ENCODE measurements at places on chromosomes 5 and 9.

- no peak for DNase-seq
Observed at GRCh38 chr5:96408210-96408777, 24.8 kb downstream of the PCSK1 start.

- DNase-seq, result no peak
Observed at GRCh38 chr9:127853312-127854183, 910 bp downstream of the ENG start.

DNA sequence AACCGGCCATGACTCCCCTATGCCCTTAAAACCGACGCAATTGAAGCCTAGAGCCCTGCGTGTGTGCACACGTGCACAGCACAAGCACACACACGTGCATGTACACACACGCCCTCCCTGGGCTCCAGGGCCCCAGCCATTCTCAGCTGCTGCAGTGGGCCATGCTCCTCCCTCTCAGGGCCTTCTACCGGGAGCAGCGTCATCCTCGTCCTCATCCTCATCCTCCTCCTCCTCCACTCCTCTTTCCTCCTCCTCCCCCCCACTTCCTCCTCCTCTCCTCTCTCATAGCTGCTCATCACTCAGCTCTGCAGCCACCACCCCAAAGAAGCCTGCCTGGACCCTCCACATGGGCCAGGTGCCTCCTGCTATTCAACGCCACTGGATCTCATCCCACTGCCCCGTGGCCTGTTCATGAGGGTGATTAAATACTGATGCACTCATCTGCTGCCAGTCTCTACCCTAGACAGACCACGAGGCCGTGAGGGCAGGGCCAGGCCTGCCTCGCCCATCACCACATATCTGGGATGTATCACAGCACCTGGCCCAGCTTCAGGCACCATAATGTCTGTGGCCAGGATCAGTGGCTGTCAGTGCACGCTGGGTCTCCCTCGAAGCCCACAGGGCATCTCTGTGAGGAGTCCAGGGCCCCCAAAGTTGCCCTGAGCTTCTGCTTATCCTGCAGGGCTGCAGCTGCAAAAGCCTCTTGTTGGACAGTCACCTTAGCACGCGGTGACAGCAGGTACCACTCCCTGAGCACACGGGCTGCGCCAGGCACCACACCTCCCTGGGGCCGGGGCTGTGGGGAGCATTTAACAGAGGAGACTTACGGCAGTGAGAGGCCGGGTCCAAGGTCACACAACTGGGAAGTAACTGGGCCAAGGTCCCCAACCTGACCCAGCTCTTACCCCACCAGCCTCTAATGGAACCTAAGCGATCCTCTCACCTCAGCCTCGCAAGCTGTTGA, 9.8 kb downstream of the FAM78A start:
- no peak for DNase-seq

DNA sequence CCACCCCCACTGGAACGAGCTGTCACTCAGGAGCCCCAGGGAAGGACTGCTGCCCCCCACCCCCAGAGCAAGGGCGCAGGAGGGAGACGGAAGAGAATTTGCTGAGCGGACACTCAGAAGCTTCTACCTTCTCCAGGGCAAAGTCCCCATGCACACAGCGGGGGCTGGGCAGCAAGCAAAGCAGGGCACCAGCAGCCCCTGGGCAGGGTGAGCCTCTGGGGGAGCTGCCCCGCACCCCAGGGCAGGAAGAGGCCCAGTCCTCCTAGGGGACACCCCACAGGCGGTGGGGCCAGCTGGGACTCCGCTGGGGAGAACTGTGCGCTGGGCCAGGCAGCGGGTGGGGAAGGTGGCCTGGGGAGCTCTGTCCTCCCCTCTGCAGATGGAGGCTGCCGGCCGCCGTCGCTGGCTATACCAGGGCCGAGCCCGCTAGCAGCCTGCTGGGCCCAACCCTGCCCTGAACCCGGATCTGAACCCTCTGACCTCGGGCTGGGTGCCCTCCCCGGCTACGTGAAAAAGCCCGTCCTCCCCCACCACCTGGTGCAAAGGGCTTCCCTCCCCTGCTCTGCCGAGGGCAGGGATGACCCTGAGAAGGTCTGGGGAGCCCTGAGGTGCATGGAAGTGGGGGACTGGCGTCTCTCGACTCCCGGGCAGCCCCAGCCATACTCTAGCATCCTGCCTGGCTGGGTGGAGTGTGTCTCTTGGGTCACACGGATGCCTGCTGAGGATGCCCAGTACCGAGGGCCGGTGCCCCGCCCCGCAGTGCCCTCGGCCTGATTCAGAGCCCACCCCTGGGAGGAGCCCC, 597 bp upstream of the SLC34A3 start:
- no peak for DNase-seq

DNA sequence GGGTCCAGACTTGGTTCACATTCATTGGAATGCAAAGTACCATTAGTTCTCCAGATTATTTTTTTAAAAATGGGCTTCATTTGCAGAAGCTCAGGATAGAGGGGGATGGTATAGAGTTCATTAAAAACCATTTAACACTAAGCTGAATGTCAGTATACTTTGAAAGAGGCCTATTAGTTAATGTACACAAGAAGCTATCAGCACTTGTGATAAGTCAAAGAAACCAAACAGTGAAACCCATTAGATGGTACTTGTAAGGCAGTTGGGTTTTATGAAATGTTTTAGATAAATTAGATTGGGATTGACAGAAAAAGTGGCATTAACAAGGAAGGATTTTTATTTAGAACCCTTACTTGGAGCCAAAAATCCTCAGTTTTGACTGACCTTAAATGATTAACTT, 229.2 kb upstream of the MPDZ start:
- DNase-seq, result no peak

All from stimulated activated CD8-positive, alpha-beta memory T cell treated with anti-CD3 and anti-CD28 coated beads, Interleukin-4, amount 100 ng/mL, for 4 hours (primary cell).